ENCODE measurements at places on chromosomes 2 and 18.

GRCh38 chr2:134365356-134365755 is 111.5 kb downstream of the MGAT5 start:
- DNase-seq = no peak

DNA sequence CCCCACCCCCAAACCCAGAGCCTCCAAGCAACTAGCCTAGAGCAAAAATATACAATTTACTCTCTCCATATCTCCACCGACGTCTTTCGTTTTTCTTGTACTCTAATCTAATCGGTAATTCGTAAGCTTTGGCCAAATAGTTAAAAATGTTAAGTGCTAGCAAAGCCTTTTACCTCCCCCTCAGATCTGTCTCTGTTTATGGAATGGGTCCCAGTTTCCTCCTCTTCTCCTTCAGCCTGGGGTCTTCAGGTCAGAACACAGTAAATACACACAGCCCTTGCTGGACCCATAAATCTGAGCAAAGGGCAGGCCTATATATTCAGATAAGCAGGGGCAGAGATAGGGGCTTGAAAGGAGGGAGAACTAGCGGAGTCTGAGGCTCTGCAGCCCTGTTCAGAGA is 267.4 kb downstream of the MEIS1 start:
- DNase-seq = no peak

GRCh38 chr2:240326886-240327285 is 108.6 kb upstream of the GPC1 start:
- DNase-seq = no peak

GRCh38 chr2:68519236-68519635 is 51.9 kb downstream of the APLF start:
- DNase-seq = no peak

DNA sequence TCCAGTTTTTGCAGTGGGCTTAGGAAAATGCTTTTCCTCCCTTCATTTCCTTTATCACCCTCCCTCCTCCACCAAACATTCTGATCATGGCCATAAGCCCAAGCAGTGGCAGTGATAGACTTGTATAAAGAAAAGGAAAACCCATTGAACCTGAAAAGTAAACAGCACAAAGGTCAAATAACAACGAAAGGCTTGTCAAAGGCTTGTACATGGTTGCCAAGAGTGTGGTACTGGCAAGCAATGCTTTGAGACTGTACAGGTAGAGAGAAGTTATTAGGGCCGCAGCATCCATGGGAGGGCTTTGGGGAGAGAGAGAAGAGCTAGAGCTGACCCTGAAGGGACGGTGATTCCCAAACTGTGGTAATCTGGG is 2.1 kb upstream of the VWA3B start:
- no peak for DNase-seq

DNA sequence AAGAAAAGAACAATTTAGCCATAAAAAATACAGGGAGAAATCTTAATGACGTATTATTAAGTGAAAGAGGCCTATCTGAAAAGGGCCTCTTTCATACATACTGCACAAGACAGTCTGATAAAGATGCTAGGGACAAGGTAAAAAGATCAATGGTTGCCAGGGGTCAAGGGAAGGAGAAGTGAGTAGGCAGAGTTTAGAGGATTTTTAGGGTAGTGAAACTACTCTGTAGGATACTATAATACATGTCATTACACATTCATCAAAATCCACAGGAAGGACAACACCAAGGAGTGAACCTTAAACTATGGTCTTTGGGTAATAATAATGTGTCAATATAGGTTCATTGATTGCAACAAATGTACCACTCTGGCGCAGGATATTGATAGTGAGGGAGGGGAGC is 289.3 kb downstream of the FSIP2 start:
- DNase-seq = no peak

DNA sequence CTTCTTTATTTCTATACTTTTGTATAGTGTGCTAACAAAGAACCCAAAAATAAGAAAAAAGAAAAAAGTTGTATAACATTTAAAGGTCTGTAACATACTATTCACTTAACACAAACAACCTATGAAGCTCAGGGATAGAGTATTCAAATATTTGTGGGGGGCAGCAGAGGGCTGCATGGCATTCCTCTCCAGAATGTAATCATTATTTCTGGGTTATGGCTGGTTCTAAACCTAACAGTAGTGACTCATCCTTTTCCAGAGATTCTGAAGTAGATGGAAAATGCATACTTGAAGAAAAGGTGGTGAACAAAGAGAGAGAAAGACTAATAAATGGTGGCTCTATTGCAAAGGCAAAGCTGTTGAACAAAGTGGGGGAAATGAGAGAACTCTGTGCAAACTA is 249.4 kb downstream of the NRXN1 start:
- no peak for DNase-seq

- DNase-seq = no peak
Measured at GRCh38 chr18:9184998-9185613, 48.5 kb downstream of the ANKRD12 start.

- no peak for DNase-seq
Measured at GRCh38 chr2:223824301-223824700, 13.1 kb downstream of the AP1S3 start.

DNA sequence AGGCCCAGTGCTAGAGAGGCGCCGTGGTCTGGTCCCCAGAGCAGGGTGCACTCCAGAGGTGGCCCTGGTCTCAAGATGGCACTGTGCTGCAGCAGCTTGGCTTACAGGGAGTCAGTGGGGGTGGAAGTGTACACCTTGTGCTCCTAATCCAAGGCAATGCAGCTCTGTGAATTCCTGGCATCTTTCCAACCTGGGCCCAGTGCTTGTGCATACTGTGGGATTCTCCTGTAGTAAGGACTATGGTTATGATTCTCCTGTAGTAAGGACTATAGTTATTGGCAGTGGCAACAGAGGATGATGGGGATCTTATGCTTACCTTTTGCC is 616.7 kb upstream of the REG3G start:
- no peak for DNase-seq

- no peak for DNase-seq
Measured at GRCh38 chr2:62527478-62528210, 21.6 kb upstream of the TMEM17 start.

DNA sequence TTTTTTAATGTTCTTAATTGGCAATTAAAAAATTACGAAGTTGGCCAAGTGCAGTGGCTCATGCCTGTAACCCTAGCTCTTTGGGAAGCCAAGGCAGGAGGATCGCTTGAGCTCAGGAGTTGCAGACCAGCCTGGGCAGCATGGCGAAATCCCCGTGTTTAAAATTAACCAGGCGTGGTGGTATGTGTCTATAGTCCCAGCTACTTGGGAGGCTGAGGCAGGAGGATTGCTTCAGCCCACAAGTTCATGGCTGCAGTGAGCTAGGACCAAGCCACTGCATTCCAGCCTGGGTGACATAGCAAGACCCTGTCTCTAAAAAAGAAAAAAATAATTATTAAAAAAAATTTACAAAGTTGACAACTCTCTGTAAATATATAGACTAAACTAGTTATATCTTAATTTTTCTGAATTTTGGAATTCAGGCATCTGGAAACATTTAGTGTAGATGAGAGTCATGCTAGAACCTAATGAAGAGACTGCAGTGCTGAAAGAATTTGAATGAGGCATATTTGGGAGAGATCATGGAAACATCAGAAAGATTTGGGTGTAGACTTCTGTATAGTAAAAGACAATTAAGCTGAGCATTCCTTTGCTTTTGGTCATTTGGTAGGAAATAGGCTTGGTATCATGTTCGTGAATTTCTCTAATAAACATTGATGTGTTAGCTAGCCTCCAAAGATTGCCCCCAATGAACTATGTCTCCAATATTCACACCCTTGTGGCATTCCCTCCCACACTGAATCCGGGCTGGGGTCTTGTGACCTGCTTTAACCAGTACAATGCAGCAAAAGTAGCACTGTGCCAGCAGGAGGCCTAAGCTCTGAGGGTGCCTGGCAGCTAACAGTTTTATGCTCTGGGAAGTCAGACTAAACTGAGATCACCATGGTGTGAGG is 4.2 kb upstream of the ROCK1 start:
- no peak for DNase-seq

DNA sequence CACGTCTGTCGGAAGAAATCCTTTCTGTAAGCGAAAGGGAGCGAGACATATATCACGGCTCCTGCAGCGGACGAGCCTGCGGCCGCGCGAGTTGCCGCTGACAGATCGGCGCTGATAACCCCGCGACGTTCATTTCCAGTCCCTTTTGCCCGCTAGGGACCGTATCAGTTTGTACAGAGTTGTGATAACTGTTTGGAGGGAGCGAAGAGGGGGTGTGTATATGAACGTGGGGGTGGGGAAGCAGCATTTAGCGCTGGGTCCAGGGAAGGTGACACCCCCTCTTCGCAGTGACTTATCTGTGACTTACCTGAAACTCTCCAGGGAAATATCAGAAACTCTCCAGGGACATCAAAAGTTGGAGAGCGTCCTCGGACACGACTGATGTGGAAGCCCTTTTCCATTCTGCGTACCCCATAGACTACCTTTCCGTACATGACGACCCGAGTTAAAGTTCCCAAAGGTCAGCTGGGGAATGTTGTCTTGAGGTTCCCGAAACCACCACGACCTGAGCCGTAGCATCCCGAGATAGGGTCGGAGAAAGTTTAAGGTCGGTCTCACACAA is 948 bp upstream of the GATA6 start:
- DNase-seq = peak; percentile 69

- DNase-seq = no peak
Measured at GRCh38 chr2:139805441-139805840, 1025.3 kb upstream of the NXPH2 start.

- no peak for DNase-seq
Measured at GRCh38 chr2:203876328-203876727, 8.8 kb downstream of the CTLA4 start.

DNA sequence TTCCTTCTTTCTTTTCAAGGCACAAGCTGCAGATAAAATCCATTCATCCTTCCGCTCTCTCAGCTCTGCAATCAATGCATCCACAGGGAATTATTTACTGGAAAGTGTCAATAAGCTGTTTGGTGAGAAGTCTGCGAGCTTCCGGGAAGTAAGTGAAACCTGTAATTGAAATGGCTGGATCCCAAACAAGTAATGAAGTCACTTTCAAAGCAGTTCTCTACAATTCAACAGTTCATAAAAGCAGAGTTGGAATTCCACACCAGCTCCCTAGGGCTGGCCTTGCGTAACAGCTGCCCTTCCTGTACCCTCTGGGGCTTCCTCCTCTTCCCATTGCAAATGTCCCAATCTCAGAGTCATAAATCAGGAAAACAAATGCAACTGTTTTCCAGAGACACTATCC is 9.6 kb downstream of the SERPINB2 start:
- DNase-seq = no peak

- DNase-seq = no peak
Measured at GRCh38 chr18:57559314-57559713, 27.2 kb downstream of the FECH start.

DNA sequence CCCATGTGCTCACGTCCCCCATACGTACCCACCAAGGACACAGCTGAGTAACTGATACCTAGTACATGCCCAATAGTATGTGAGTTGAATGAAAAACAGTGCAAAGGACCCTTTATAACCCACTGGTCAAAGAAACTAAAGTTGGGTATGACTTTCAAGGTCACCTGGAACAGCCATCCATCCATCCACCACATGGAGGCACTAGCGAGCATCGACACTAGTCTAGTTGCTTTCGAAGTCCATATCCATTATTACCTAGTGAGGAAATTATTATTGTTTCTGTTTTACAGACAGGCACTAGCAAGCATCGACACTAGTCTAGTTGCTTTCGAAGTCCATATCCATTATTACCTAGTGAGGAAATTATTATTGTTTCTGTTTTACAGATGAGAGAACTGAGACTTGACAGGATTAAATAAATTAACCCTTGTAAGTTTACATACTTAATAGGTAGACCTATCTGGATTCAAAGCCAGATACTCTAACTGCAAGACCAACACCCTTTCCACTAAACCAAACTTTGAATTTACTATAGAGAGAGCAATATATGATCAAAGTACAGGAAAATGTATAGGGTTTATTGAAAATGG is 233.7 kb downstream of the METTL4 start:
- no peak for DNase-seq

DNA sequence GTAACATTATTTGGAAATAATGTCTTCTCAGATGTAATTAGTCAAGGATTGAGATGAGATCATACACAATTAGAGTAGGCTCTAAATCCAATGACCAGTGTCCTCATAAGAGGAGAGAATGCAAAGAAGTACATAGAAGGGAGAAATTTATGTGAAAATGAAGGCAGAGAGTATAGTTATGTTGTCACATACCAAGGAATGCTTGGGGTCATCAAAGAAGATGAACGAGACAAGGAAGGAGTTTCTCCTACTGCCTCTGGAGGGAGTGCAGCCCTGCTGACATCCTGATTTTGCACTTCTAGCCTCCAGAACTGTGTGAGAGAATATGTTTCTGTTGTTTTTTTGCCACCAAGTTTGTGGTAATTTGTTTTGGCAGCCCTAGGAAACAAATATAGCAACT is 100.1 kb downstream of the GALNT13 start:
- DNase-seq = no peak

DNA sequence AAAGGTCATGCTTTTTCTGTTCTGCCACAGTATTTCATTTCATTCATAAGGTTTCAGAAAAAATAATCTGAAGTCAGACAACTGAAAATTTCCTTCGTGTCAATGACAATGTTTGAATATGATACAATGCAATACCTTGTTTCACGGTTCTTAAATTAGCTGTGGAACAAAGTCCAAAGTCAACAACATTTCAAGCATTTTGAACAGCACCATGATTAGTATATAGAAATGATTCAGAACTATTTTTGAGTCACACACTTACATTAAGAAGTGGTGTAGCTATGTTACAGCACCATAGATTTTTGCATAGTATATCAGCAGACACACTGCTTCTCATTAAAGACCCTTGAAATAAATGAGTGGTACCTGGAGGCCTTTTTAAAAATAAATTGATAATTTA is 178.3 kb upstream of the DSEL start:
- DNase-seq = no peak

GRCh38 chr2:233124421-233125080 is 64.4 kb downstream of the INPP5D start:
- no peak for DNase-seq

- no peak for DNase-seq
Measured at GRCh38 chr2:142937347-142937746, 59.9 kb downstream of the KYNU start.

- no peak for DNase-seq
Measured at GRCh38 chr18:59265974-59266369, 7.3 kb downstream of the RAX start.

DNA sequence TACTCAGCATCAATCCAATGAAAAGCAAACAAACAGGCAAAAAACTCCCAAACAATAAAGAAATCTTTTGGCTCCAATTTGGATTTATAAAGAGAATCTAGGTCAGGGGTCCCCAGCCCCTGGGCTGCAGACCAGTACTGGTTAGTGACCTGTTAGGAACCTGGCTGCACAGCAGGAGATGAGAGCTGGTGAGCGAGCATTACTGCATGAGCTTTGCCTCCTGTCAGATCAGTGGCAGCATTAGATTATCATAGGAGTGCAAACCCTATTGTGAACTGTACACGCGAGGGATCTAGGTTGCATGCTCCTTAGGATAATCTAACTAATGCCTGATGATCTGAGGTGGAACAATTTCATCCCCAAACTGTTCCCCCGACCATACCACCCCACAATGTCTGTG is 102.2 kb downstream of the KIAA1328 start:
- no peak for DNase-seq
